ENCODE measurements at places on chromosomes 13 and 19.

DNA sequence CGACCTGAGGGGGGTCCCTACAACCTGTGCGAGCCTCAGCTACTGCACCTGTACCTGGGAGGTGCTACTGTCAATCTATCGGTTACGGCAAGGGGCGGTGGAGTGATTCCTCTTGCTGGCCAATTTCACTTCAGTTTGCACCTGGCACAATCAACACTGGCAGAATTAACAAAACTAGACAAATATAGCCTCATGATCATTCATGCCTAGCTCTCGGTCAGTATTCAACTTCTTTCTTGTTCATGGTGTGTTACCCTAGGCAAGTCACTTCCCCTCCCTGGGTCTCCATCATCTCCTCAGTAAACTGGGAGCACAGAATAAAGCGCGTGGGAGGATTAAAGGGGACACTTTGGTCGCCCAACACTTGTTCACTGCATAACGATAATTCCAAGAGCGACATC lies 618 bp downstream of the HAUS8 start:
- no peak for DNase-seq

- DNase-seq = no peak
Observed at GRCh38 chr19:48443256-48443655, 2.5 kb upstream of the GRWD1 start.

GRCh38 chr13:75861786-75862185 lies 225.7 kb downstream of the LMO7 start:
- DNase-seq = no peak

- no peak for DNase-seq
Observed at GRCh38 chr19:44607917-44608316, 5.4 kb upstream of the IGSF23 start.

DNA sequence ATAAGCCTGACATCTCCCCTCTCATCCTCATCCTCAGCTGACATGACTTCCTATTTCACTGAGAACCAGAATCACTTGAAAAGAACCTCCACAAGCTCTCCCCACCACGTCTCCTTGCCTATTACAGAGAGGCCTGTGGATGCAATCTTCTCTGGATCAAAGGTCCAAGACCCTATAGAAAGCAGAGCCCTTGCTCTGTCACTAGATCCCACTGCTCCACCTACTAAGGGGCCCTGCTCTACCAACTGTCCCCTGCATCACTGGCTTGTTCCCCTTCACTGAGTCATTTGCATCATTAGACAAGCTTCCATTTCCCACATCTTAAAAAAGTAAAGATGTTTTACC lies 40.8 kb downstream of the RCBTB2 start:
- no peak for DNase-seq

GRCh38 chr13:32897296-32897695 lies 118.9 kb upstream of the KL start:
- no peak for DNase-seq
